Endothelial cell (in vitro differentiated cells): ENCODE measurements at places on chromosomes 5 and 9. TPM values are rescaled to one million over a fixed set of nuclear protein-coding genes. Genes with fewer than 3 reads are reported as not detected.

DNA sequence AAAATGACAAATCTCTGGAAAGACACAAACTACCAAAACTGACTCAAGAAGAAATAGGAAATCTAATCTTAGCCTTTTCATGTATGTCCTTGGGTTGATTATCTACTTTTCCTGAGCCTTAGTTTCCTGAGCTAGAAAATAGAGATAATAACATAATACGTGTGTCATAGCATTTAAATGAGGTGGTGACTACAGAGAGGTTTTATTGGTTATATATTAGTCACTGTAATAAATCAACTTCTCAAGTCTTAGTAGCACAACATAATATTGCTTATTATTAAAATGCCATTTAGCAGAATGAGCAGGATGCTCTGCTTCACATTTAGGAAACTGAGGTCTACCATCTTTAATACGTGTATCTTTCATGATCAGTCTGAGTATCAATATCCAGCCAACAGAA is 7.1 kb upstream of the PJA2 start:
- no peak for DNase-seq

DNA sequence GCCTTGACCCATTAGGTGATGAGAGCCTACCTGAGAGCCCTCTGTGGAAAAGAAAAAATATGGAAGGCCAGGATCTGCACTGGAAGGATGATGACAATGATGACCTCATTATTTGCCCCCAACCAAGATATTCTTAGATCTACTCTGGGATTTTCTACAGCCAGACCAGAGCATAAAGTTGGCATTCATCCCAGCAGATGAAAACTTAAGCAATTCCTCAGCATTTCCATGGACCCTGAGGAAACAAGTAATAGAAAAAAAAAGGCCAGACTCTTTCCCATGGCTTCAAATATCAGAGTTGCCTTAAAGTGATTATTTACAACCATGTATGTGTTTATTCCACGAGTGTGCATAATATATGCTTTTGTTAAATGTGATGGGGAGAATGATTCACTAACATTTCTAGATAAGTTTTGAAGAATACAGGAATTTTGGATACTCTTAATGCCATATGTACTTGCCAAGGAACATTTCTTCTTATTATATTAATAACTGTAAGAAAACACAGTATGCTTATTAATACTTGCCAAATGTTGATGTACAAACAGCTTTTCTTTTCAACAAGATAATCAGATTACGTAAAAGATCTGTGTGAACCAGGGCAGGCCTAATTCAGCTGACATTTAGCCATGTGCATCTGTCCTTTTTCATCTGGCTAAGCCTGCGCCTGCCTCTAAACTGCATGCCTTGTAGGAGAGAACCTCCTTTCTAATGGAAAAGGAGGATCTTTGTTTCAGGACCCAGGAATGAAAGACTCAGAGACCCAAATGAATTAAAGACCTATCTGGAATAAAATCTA is 94.8 kb downstream of the ARRDC3 start:
- DNase-seq: no peak

- DNase-seq: no peak
These were observed 52.8 kb upstream of the PRSS3 start for GRCh38 chr9:33742519-33742918.

GRCh38 chr9:128145951-128146351 is 3.3 kb upstream of the LCN2 start:
- DNase-seq: no peak

Gene CEMIP2
- total RNA-seq: 112 TPM

Gene DRD1
- total RNA-seq: 0.18 TPM

- no peak for DNase-seq
These were observed 4.3 kb upstream of the IRX4 start for GRCh38 chr5:1886846-1887587.
